ENCODE measurements at places on chromosomes 12 and 14.

DNA sequence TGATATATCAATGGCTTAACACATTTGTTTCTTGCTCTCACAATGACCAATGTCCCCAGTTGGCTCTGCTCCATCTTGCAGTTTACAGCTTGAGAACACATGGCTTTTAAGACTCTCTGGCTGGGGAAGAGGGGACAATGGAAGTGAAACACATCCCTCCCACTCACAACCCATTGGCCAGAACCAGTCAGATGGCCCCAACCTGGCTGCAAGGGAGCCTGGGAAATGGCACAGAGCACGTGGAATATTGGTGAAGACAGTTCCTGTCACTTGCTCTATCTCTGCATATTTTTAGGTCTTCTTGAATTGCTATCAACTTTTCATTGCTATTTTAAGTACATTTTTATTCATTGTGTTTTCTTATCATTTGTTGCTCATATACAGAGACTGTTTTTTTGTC, 345.4 kb downstream of the MED13L start:
- no peak for DNase-seq

- DNase-seq, result no peak
Observed at GRCh38 chr12:93734784-93735183, 57.6 kb downstream of the CRADD start.

- no peak for DNase-seq
Observed at GRCh38 chr14:39762576-39763401, 330.6 kb upstream of the FBXO33 start.

DNA sequence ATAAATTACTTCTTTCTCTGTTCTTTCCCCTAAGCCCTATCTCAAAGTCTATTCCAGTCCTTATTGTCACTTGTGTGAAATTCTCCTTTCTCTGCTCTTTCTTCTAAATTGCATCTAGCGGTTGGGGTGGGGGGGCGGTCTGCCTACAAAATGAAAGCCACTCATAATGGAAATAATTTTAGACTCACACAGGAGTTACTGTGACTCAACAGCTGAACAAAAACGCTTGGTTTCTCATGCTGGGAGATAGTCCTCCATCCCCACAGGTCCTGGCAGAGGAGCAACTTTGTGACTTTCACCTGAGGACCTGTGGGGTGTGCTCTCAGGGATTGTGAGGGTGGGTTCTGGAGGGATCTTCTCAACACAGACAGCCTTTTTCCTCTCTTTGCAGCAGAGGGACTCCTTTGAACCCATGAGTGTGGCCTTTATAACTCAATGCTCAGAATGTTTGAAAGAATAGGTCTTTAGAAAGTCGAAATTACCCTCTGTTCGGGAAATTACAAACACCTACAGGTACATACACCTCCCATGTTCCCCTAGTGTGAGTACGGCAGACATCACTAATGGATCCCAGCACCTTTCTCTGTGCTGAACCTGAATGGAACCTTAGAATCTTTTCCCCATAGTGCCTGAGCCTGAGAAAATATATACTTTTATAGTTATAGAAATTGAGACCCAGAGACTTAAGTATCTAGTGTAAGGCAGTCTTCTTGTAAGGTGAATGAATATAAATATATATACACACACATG, 109.7 kb downstream of the CHST11 start:
- no peak for DNase-seq

DNA sequence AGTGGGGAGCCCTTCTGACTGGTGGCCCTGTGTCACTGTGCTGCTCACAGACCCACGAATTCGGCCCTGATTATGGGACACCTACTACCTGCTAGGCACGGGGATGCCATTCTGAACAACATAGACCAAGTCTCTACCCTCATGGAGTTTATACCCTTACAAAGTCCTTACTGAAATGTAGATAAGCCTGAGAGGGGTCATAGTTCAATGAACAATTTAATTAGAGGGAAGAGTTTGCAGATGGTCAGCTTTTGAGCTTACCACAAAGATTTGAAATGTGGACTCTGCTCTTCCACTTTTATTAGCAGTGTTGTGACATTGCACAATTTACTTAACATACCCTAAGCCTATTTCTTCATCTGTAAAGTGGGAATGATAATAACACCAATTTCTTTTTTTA, 161.1 kb downstream of the MYRFL start:
- no peak for DNase-seq

DNA sequence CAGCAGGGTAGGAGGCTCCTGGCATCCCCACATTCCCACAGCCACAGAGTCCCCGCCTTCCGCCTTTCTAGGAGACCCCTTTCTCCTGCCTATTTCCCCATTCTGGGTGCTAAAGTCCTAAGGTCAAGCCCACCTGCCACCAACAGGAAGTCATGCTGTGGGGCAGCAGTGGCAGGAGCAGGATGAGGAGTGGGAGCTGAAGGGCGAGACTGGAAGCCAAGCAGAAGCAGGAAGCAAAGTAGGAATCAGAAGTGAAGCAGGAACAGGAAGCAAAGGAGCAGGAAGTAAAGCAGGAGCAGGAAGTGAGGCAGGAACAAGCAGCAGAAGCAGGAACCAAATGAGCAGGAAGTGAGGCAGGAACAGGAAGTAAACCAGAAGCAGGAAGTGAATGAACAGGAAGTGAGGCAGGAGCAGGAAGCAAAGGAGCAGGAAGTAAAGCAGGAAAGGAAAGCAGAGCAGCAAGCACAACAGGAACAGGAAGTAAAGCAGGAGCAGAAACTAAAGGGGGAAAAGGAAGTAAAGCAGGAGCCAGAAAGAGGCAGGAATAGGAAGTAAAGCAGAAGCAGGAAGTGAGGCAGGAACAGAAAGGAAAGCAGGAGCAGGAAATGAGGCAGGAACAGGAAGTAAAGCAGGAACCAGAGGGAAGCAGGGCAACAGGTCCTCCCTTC, 38.3 kb upstream of the RIMBP2 start:
- DNase-seq, result no peak

GRCh38 chr14:63513756-63514155, 29.4 kb downstream of the PPP2R5E start:
- no peak for DNase-seq

DNA sequence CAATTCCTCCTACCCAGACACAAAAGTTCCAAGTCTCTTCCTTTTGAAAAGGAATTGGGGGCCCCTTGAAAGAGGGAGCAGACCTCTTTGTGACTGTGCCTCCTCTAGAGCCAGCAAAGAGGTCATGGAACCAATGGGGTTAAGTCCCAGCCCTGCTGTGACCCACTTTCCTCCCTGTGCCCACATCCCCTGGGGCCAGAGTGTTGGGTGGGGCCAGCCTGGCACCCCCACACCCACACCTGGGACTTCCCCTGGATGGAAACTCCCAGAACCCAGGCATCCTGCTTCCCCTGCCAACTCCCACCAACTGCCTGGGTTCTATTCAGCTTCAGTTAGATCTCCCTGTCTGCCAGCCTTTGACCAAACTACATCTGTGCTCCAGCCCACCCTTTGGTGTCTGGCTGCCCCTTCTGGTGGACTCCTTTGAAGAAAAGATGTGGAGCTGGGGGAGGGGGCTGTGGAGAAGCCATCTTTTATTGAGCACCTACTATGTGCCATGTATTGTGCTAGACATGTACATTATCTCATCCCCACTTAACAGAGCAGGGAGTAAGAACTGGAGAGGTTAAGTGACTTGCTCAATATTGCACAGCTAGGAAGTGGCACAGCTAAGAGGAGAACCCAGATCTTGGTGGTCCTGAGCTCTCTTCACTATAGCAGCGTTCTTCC, 4.6 kb upstream of the RARG start:
- DNase-seq, result peak; percentile 74

GRCh38 chr14:75915045-75915444, 66.8 kb downstream of the TGFB3 start:
- DNase-seq, result no peak

GRCh38 chr14:75226755-75227544, 50.5 kb upstream of the TMED10 start:
- DNase-seq, result no peak

DNA sequence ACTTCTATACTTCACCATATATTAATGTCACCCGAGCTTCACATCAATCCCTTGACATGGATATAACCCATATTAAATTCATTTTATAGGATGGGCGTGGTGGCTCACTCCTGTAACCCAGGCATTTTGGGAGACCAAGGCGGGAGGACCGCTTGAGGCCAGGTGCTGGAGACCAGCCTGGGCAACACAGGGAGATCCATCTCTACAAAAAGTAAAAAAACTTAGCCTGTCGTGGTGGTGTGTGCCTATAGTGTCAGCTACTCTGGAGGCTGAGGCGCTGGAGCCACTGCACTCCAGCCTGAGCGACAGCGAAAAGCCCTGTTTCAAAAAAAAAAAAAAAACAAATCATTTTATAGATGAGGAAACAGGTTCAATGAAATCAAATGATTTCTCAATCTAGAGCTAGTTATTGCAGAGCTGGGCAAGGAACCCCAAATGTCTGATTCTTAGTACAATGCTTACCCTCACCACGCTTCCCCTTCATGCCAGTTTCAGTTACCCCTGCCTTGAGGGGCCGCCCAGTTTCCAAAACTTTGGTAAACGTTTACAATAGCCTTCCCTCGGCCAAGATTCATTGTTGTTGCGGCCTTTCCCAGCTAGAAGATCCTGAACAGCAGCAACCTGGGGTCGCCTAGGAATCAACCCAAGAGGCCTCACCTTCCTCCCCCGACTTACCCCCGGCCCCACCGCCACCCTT, 751 bp downstream of the PSMB5 start:
- no peak for DNase-seq

DNA sequence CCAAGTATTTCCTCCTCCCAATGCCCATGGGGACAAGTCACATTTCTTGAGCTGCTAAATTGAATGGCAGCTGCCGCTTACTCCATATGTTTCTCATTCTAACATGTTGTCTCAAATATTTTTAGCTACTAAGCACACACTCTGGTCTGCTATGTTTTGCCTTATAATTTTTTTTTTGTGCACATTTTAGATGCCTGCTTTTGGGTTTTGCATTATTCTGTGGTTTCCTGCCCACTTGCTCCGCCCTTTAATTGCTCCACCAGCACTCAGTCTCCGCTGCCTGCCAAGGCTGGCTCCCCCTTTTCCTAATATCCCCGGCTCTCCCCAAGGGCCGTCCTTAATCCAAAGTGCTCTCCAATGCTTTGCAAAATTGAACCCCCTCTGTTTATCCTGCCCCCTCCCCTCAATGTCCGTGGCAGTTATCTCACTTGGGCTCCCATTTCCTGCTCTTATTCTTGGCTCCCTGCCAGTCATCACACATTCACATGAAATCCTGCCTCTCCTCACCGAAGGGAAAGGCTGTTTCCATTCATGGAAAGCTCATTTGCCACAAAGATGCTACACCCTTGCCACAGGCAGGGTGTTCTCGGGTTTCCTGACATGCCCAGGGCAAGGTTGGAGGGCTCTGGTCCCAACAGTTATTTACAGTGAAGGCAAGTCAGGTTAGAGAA, 79.4 kb downstream of the C12orf75 start:
- no peak for DNase-seq

Data from effector memory CD8-positive, alpha-beta T cell (primary cell).